Right cardiac atrium (tissue), 5 donors: ENCODE measurements at places on chromosomes 3 and 15. TPM values are rescaled to one million over a fixed set of nuclear protein-coding genes. Genes with fewer than 3 reads are reported as not detected.

- DNase-seq = no peak
These were observed 60.7 kb upstream of the SGO1 start for GRCh38 chr3:20246662-20247061.

DNA sequence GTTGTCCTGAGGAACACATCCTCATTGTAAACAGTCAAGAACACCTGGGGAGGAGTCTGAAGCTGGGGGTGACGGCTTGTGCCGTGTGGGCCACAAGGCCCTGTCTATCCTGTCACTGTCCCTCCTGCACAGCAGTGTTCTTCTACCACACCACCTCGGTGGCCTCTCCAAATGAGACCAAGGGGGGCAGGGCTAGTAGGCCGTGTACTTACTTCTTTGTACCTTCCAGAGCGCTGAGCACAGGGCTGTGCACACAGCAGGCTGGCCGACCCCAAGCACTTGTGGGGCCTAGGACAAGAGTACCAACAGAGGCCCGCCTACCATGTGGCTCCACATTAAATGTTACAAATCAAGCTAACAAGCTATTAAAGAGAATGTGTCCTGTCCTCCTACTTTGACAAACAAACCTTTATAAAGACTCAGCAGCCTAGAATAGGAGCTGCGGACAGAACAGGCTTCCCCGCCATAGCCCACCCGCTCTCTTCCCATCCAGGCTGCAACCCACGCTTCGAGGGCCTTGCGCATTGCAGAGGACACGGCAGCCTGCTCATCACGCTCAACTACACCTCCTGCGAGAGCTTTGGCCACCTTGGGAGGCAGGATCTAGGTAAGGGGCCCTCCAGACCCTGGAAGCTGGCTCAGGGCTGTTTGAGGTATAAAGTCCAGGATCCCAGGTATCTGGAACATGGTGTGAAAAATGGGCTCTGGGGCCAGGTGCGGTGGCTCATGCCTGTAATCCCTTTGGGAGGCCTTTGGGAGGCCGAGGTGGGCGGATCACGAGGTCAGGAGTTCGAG lies 30.5 kb downstream of the MELTF start:
- no peak for DNase-seq

The GPR149 gene
- not detected for polyA plus RNA-seq

The RTF1 gene
- 14.1 TPM for polyA plus RNA-seq
